H1 (cell line): ENCODE measurements at places on chromosomes 11 and 22.

- no peak for DNase-seq
- no peak overlapping the region for H3K27ac ChIP-seq
- no peaks in the 10 kb centered on the region for H3K4me1 ChIP-seq
- H3K27me3 ChIP-seq, result no peaks in the 10 kb centered on the region
Measured at GRCh38 chr11:133713844-133714243, 131.5 kb downstream of the SPATA19 start.

- H3K27me3 ChIP-seq, result no peaks in the 10 kb centered on the region
- no peak overlapping the region for H3K27ac ChIP-seq
- no peaks in the 10 kb centered on the region for H3K4me1 ChIP-seq
- H3K36me3 ChIP-seq, result no peaks in the 10 kb centered on the region
- no peak for DNase-seq
- H3K4me3 ChIP-seq, result no peak overlapping the region
Measured at GRCh38 chr11:96219981-96220623, 122.9 kb downstream of the MAML2 start.

DNA sequence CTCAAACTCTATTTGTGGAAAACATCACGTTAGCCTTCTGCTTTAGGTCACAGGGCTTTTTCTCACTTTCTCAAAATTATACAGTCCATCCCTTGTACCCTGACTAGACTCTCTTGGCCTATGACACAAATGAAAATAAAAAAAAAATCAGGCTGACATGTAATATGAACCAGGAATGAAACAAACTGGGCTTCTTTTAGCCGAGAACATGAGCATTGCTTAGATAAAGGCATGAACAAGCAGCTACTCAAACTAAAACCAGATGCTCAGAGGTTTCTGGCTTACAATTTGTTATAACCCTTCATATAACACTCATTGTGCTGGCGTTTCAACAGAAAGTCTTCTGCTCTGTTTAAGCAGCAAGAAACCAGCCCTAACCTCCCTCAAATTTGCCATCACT lies 265.5 kb upstream of the NARS2 start:
- H3K36me3 ChIP-seq, result no peaks in the 10 kb centered on the region
- no peaks in the 10 kb centered on the region for H3K27me3 ChIP-seq
- DNase-seq, result no peak
- H3K4me1 ChIP-seq, result no peaks in the 10 kb centered on the region
- H3K27ac ChIP-seq, result no peak overlapping the region

DNA sequence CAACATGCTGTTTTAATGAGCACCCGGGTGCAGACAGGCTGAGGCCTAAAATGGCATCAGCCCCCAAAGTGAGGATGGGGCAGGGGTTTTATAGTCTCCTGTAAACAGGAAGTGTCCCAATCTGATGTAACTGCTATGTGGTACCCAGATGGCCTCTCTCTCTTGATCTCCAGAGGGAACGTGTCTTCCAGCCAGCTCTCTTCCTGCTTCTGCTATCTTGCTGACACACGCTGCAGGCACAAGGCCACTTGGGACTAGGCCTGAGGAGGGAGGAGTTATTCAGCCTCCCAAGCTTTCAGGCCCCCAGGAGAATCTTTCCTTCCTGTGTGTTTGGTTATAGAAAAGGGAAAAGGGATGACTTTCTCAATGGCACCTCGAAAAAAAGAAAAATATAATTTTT lies 11.4 kb upstream of the VSTM5 start:
- no peaks in the 10 kb centered on the region for H3K27me3 ChIP-seq
- no peaks in the 10 kb centered on the region; the same call in 1 of the 2 replicates for H3K36me3 ChIP-seq
- no peak overlapping the region for H3K27ac ChIP-seq
- peaks cover under 1% of the 10 kb centered on the region for H3K4me1 ChIP-seq

DNA sequence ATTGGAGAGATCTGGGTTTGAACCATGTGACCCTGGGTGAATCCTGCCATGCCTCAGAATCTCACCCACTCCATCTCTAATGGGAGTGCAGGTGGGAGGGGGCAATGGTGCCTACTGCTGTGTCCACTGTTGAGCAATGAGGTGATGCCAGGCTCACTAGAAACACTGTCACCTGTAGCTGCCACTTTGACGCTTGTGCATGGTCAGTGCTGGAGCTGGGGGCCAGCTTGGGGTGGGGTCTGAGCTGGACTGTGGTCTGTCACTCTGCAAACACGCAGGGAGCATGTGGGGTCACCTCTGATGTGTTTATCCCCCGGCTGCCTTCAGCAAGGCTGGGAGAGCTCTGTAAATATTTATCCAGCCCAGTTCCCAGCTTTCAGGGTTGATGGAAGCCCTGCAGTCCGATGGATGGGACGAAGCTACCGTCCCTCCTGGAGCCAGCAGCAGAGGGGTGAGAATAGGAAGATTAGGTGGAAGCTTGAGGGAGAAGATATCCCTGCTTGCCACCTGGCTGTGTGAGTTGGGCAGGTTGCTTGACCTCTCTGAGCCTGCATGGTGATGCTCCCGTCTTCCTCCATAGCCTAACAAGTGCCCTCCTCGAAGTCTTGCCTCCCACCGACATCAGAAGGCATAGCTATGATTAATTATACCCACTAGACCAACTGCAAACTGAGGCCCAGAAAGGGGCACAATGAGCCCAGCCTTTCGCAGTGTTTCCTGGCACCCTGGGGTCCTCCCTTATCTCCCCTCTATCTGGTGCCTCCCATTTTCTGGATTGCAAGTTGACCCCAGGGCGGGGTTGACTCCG lies 1.7 kb downstream of the MMP11 start:
- H3K4me3 ChIP-seq, result no peak overlapping the region
- H3K27me3 ChIP-seq, result peaks cover 16% of the 10 kb centered on the region
- H3K27ac ChIP-seq, result no peak overlapping the region
- H3K4me1 ChIP-seq, result peaks cover 5% of the 10 kb centered on the region; the same call in 1 of the 2 replicates
- H3K36me3 ChIP-seq, result no peaks in the 10 kb centered on the region

- no peak for DNase-seq
- no peaks in the 10 kb centered on the region; the same call in 1 of the 2 replicates for H3K36me3 ChIP-seq
Measured at GRCh38 chr22:50675553-50676179, 3.0 kb downstream of the SHANK3 start.

DNA sequence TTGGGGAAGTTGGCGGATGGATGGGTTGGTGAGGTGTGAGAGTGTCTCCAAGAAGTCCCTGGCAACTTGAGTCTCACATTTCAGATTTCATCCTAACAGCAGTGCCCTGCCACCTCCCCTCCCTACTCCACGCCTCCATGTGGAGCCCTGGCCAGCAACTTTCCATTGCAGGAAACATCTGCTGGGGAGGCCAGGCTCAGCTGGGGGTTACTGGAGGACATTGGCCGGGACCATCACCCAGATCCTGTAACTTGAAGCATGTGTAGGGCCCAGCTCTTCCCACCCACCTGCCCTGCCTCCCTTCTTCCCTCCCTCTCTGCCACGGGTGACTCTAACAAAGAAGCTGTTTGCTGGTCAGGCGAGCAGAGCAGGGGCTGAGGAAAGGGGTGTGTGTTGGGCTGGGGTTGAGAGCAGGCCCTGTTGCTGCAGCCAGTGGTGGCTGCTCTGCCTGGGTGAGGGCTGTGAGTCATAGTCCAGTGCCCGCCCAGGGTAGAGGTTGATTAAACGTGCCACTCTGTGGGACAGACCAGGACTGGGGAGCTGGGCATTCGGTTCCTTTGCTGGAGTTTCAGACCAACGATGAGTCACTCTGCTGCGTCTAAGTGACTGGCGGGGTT lies 64.0 kb downstream of the SCN3B start:
- no peak overlapping the region for H3K27ac ChIP-seq
- no peak overlapping the region for H3K4me3 ChIP-seq
- DNase-seq, result no peak
- H3K4me1 ChIP-seq, result no peaks in the 10 kb centered on the region
- H3K27me3 ChIP-seq, result no peaks in the 10 kb centered on the region
